Effector memory CD8-positive, alpha-beta T cell (primary cell): ENCODE measurements at places on chromosomes 11 and 22.

- H3K27me3 ChIP-seq = no peaks in the 10 kb centered on the region
- H3K27ac ChIP-seq = peak overlapping the region; percentile 90
- peak overlapping the region; percentile 96 for H3K4me3 ChIP-seq
Measured at GRCh38 chr11:33040033-33040861, 875 bp downstream of the TCP11L1 start.

DNA sequence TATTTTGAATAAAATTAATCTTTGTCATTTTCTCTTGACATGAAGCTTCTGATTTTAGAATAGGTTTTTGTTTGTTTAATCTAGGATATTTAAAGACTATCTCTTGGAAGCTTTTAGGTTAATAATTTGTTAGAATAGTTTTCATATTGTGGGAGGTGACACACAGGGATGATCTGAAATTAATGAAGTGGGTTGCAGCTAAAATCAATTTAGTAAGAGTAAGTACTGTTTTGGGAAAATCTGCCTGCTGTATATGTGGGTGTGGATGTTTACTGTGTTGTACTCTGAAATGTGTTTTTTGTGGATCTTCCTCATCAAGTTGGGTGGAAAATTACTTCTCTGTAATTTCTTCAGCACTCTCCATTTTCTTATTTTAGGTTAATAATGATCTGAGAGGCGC is 67.3 kb downstream of the BID start:
- peak overlapping the region; percentile 85 for H3K27ac ChIP-seq
- no peak for DNase-seq
- H3K4me3 ChIP-seq = peak overlapping the region; percentile 32
- peaks cover 6% of the 10 kb centered on the region for H3K4me1 ChIP-seq

DNA sequence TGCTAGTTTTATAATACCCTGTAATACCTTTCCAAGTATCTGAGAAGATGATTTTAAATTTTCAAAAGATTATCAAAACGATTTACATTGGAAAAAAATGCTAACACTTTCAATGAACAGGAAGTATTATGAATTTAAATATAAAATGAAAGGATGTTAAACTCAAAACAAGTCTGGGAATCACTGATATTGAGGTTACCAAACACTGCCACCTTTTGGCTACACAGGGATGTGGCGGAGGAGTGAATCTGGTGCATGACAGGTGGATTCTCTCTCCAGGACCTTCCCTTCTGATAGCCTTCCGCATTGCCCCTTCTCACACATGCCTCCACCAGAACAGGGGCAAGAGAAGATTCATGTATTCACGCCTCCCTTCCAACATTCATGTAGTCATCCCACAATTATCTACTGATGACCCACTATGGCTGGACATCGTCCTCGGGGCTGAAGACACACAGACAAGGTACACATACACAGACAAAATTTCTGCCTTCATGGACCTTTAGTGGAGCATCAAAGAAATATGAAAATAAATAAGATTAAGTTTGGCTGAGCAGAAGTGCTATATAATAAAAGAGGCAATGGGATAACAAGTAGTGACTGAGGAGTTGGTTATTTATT is 34.7 kb downstream of the ATG16L2 start:
- no peak overlapping the region for H3K4me3 ChIP-seq
- peaks cover 6% of the 10 kb centered on the region for H3K36me3 ChIP-seq
- H3K27ac ChIP-seq = peak overlapping the region; percentile 29
- H3K4me1 ChIP-seq = peaks cover 6% of the 10 kb centered on the region

DNA sequence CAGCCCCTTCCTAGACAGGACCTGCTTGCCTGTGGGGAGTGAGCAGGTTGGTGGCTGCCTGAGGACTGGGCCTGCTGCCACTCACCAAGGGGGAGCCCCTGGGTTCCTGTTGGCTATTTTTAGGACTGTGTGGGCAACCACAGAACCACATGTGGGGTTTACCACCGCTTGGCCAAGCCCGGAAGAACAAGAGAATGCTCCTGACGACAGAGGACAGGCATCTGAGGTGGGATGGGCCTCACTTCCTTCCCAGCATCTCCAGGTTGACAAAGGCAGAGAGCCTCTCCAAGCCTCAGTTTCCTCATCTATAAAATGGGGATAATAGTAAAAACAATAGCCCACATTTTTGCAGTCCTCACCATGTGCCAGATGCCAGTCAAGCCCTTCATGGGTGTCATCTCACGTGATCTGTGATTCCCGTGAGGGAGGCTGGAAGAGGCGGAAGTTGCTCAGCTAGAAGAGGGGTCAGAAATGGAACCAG is 43.6 kb downstream of the LRRC32 start:
- H3K36me3 ChIP-seq = no peaks in the 10 kb centered on the region
- H3K27me3 ChIP-seq = peaks cover 36% of the 10 kb centered on the region
- H3K4me3 ChIP-seq = no peak overlapping the region

DNA sequence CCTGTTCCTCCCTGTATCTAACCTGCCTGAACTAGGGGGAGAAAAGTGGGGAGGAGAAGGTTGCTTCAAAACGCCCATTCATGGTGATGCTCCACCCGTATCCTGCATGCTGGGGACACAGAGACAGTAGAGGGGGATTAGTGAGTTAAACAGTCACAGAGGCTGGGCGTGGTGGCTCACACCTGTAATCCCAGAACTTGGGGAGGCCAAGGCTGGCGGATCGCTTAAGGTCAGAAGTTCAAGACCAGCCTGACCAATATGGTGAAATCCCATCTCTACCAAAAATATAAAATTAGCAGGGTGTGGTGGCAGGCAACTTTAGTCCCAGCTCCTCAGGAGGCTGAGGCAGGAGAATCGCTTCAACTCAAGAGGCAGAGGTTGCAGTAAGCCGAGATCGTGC is 1.8 kb upstream of the DENND5A start:
- H3K4me3 ChIP-seq = peak overlapping the region; percentile 35
- peaks cover 11% of the 10 kb centered on the region for H3K36me3 ChIP-seq
- peaks cover 12% of the 10 kb centered on the region for H3K4me1 ChIP-seq
- DNase-seq = no peak
- H3K27me3 ChIP-seq = peaks cover 8% of the 10 kb centered on the region
- no peak overlapping the region for H3K27ac ChIP-seq

GRCh38 chr22:29840498-29840897 is 2.4 kb upstream of the ASCC2 start:
- H3K27ac ChIP-seq = no peak overlapping the region
- peaks cover 14% of the 10 kb centered on the region for H3K4me1 ChIP-seq
- no peak overlapping the region for H3K4me3 ChIP-seq
- no peaks in the 10 kb centered on the region for H3K27me3 ChIP-seq
- no peak for DNase-seq

DNA sequence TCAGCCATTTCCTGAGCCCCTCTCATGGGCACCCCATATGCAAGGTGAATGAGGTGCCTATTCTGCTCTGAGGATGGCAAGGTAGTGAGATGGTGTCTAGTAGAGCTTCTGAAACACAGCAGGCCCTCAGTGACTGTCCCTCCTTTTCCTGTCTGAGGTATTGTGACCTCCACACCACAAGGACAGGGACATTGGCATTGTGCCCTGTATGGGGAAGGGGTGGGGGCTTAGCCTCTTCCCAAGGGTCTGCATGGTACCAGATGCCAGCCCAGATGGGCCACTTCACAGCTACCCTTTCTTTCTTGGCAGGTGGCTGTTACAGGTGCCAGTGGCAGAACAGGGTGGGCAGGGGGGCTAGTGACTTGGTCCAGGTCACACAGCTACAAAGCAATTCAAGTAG is 78.8 kb downstream of the CABIN1 start:
- H3K4me3 ChIP-seq = no peak overlapping the region
- no peak overlapping the region for H3K27ac ChIP-seq
- DNase-seq = no peak
- no peaks in the 10 kb centered on the region for H3K27me3 ChIP-seq
- no peaks in the 10 kb centered on the region for H3K4me1 ChIP-seq
- peaks cover 38% of the 10 kb centered on the region for H3K36me3 ChIP-seq

DNA sequence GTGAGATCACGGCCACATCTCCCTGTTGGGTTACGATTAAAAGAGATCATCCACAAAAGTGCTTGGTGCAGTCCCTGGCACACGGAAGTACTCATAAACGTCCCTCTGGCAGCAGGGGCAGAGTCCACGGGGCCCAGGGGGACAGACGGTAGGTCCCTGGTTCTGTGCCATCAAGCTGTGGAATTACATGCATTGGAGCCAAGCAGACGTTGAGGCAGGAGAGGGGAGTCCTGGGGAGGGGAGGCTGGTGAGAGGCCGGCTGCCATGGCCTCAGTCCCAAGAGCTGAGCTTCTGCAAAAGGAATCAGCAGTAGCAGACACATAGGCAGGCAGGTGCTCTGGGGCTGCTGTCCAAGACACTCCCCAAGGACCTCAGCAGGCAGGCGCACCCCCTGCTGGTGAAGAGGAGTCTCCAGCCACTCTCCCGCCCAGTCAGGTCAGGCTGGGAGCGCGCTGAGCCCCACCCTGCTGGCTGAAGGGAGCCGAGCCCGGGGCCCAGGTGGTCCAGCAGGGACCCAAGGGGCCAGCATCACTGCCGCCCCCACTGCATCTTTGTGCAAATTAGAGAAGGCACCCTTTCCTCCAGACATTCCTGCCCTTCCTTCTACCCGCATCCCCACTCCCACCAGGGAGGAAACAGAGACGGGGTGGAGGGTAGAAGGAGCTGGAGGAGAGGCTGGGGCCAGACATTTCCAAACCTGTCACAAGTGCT is 7.6 kb upstream of the KCTD17 start:
- no peaks in the 10 kb centered on the region for H3K36me3 ChIP-seq
- H3K27ac ChIP-seq = no peak overlapping the region
- no peaks in the 10 kb centered on the region for H3K4me1 ChIP-seq
- DNase-seq = peak; percentile 14
